ENCODE measurements at places on chromosomes 6 and 20.

GRCh38 chr6:32462609-32463008 is 22.9 kb downstream of the HLA-DRA start:
- DNase-seq = peak; percentile 44

DNA sequence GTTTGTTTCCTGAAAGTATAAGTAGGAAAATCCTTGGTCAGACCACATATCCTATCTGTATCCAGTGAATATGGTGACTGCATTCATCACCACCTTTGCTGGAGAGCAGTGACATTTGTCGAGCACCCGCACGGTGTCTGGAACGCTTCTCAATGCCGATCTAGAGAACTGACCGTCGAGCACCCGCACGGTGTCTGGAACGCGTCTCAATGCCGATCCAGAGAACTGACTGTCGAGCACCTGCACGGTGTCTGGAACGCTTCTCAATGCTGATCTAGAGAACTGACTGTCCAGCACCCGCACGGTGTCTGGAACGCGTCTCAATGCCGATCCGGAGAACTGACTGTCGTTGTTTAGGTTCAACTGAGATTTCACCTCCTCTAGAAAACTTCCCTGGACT is 67.8 kb downstream of the HUS1B start:
- DNase-seq = no peak

GRCh38 chr20:44746367-44747165 is 901 bp downstream of the KCNK15 start:
- DNase-seq = no peak

- no peak for DNase-seq
Observed at GRCh38 chr6:45105170-45105820, 222.8 kb upstream of the RUNX2 start.

GRCh38 chr20:325889-326644 is 715 bp downstream of the SOX12 start:
- DNase-seq = peak; percentile 65

DNA sequence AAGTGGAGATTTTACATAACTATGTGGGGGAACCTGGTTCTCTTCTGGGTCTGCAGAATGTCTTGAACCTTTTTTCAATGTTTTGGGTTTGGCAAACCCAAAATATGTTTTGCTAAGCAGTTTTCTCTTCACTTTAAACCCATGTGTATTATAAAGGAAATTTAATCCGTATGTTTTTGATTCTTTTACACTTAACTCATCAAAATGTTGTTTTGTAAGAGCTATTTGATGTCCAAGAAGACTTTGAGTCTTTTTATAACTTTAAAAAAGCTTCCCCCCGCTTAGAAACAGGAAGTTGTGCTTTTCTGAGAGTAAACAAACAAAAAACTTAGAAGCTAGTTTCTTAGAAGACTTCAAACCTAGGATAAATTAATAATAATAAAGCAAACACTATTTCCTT is 81.9 kb upstream of the CEP162 start:
- DNase-seq = no peak

DNA sequence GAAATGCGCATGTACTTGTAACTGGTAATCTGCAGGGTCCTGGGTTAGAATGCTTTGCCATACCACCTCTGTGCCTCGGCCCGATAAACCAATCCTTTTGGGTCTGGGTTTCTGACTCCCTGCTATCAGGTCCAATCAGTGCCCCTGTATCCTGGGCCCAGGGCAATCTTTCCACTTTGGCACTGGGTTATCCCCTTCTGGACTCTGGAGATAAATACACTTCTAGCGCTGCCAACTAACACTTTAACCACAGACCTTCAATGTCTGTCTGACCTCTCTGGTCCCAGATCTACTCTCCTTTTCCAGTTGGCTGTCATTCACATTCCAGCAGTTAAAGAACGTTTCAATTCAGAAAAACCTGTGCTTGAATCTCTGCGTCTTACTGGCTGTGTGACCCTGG is 55.3 kb downstream of the DNAAF9 start:
- no peak for DNase-seq

GRCh38 chr6:119172824-119173223 is 94.4 kb upstream of the FAM184A start:
- DNase-seq = no peak

DNA sequence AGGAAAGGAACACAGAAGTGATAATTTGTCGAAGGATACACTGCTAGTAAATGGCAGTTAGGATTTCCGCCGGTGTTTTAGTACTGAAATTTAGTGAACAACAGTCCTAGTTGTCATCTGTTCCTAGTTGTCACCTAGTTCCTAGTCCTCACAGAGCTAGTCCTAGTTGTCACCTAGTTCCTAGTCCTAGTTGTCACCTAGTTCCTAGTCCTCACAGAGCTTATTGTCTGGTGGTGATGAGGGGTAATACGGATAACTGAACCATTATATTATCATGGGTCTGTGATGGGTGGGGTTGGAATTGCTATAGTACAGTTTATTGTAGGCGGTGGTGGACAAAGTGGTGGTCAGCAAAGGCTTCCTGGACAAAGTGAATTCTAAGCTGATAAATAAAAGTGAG is 1.8 kb downstream of the SNRNP48 start:
- no peak for DNase-seq
